Activated naive CD4-positive, alpha-beta T cell (primary cell): ENCODE measurements at places on chromosomes 4 and X.

GRCh38 chr4:58653251-58653650 lies 1543.1 kb upstream of the IGFBP7 start:
- no peak for DNase-seq

GRCh38 chrX:109312757-109313156 lies 169.1 kb downstream of the GUCY2F start:
- DNase-seq: no peak

DNA sequence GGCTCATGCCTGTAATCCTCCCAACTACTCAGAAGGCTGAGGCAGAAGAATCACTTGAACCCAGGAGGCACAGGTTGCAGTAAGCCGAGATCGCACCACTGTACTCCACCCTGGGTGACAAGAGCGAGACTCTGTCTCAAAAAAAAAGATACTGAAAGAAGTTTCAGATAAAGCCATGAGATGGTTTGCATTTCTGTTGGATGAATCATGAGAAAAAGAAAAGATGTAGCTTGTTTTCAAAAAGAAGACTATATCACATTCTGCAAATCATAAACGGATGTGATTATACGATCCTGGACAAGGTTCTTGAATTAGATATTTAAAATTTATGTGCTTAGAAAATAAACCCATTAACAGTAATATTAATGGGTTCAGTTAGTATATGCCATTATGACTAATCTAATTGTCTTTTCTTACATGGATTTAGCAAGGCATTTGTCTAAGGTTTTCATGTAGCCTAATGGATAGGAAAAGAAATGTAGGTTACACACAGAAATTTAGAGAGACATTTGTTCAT lies 345.9 kb downstream of the SLC7A11 start:
- DNase-seq: no peak

GRCh38 chr4:147101678-147102077 lies 156.0 kb upstream of the TTC29 start:
- no peak for DNase-seq

DNA sequence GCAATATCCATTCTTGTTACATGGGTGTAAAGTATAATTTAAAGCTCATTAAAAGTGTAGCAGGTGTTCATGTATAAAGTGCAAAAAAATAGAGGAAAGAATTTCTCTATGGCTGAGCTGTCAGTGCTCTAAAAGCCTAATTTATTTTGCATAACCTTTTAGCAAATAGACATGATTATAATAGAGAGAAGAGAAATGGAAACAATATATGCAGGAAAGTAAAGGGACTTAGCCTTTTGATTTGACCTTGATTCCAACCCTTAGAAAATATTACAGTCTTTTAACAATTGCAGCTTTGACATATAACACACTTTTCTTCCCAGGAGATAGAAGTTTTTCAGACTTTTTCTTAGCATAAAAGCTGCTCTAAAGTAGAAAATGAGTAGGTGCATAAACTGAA lies 978.3 kb downstream of the PCDH18 start:
- no peak for DNase-seq

DNA sequence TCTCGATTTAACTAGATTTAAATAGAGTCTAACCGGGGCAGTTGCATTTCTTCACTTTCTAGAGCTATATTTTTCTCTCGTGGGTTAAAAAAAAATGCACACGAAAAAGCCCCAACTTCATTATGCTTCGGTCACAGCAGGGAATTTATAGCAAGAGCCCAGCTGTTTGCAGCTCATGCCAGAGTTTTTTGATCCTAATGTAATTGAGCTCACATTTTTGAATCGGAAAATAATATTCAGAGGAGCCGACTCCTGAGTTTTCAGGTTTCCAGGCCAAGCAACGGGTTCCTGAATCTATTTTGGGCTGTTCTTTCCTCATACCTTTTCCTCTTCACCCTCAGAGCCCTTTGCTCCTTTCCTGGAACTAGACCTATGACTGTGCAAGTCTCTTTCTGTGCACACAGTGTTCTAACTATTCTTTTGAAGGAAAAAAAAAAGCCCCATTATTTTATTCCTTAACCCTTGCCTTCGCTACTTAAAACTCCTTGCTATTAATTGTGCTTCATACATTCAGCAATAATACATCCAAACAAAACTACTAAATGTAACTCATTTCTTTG lies 27.5 kb upstream of the ESX1 start:
- DNase-seq: no peak

DNA sequence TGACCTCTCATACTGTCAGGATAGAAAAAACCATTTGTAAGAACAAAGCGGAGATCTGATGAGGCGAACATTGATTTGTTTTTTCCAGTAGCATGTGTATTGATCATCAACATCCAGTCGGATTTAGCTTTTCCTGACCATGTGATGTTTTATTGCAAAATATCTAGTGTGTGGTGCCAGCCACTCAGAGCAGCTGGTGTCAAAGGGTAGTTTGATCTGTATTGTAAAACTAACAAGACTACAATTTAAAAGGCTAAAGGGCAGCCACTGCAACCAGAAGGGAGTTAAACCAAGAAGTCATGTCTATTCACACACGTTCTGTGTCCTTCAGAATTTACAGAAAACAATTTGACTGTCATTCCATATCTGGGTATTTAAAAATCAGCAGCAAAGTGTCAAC lies 719.0 kb upstream of the FRG1 start:
- DNase-seq: no peak

GRCh38 chr4:52376132-52376704 lies 282.9 kb downstream of the USP46 start:
- DNase-seq: no peak

- no peak for DNase-seq
Observed at GRCh38 chr4:164383058-164383357, 370.9 kb upstream of the SMIM31 start.

DNA sequence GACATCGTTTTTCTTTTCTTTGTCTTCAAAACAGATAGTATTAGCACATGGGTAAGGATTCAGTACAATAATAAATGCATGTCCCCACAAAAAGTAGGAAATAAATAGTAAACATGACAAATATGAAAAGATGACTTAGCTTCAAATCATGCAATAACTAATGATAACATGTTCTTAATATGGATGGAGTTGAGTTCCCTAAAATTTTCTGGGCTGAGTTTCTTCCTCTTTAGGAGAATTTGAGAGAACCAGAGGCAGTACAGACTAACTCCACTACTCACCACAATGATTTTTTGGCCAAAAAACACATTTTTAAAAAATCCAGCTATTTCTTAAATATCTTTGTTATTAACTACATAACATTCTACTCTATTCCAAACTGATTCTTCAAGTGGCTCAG lies 432.3 kb upstream of the HS3ST1 start:
- DNase-seq: no peak

GRCh38 chr4:100299046-100299840 lies 109.0 kb upstream of the DDIT4L start:
- DNase-seq: no peak

- DNase-seq: no peak
Observed at GRCh38 chr4:120327276-120327675, 260.6 kb upstream of the MAD2L1 start.

- DNase-seq: no peak
Observed at GRCh38 chrX:49067285-49068120, 6.3 kb downstream of the PRAF2 start.

- no peak for DNase-seq
Observed at GRCh38 chr4:37664696-37665095, 21.5 kb downstream of the RELL1 start.

- DNase-seq: no peak
Observed at GRCh38 chrX:17242470-17242869, 132.5 kb upstream of the NHS start.

DNA sequence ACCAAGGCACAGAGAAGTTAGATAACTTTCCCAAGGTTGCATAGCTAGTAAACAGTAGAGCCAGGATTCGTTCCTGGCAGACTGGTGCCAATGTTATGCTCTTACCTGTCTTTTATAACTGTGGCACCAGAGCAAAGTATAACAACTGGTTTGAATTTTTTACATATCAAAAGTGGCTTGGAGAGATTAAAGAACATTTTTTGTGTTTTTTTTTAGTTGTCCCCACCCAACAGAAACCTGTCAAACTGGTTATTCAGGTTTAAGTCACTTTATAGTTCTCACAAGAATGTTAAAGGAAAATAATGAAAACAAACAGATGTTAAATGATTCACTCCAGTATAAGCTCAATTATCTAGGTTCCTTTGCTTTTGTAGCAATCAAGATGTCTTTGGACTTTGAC lies 15.6 kb upstream of the FAM47E start:
- no peak for DNase-seq

- DNase-seq: no peak
Observed at GRCh38 chrX:24805201-24805600, 111.5 kb downstream of the POLA1 start.

DNA sequence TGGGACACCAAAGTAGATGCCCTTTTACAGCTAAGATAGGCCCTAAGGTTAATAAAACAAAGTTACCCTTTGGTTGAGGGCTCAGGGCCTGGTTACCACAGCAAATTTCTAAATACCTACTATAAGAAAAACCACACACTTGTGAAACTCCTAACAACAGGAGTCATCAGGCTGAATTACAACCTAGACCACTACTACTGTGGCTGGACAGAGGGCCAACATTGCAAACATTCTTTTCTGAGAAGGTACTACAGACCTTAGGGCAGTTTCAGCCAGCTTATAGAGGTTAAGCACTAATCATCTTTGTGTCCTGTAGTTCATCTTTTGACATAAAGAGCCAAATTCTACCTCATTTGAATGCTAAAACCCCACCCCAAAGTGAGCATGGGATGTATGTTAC lies 504.0 kb downstream of the RAPGEF2 start:
- no peak for DNase-seq

DNA sequence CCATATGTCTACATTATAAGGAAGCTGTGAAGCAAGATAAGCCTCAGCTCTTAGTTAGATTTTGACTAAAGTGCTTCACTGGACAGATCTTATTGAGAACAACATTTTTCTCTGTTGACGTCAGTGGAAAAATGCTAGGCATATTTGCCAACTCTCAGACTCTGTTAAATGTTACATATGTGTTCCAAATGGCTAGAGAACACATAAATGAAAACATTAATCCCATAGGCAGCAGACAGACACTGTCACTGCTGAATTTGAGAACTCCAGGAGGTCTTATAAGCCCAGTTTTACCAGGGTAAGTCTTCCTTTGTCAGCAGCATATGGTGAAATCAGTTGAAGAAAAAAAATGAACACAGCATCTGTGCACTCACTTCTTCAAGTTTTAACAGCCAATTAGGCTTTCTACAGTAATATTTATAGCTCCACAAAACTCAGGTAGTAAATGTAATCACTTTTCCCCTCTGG lies 186.9 kb downstream of the CAMK2D start:
- DNase-seq: no peak

DNA sequence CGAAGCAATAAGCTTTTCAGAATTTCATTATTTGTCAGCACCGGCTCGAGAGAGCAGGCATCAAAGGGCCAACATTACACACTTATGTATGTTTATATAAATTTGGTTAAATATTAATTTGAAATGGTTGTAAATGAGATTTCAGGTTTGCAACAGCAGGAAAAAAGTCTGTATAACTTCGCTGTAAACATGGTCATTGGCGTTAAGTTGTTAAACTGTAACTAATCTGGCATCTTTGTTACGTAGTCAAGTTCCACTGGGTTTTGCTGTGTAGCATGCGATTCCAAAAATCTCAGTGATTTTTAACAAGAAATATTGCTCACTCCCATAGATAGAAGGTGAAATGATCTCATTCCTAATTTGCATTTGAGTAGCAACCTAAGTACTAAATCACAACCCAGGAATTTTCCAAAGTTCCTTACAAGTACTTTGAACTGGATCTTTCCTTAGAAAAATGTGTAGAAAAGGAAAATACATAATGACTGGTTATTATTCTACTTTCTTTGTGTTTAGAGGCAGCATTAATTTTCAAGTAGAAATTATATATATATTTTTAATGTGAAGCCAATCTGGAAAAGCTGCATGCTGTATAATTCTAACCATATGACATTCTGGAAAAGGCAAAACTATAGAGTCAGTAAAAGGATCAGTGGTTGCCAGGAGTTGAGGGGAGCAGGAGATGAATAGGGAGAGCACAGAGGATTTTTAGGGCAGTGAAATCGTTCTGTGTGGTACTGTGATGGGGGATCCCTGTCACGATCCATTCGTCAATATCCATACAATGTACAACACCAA lies 222.1 kb downstream of the CBR4 start:
- no peak for DNase-seq

GRCh38 chr4:148415500-148415899 lies 26.7 kb downstream of the NR3C2 start:
- no peak for DNase-seq

GRCh38 chrX:7926914-7927258 lies 327 bp downstream of the PNPLA4 start:
- DNase-seq: no peak

GRCh38 chr4:6333301-6334202 lies 63.9 kb downstream of the WFS1 start:
- no peak for DNase-seq

GRCh38 chr4:122107680-122108079 lies 44.5 kb upstream of the BLTP1 start:
- DNase-seq: no peak

DNA sequence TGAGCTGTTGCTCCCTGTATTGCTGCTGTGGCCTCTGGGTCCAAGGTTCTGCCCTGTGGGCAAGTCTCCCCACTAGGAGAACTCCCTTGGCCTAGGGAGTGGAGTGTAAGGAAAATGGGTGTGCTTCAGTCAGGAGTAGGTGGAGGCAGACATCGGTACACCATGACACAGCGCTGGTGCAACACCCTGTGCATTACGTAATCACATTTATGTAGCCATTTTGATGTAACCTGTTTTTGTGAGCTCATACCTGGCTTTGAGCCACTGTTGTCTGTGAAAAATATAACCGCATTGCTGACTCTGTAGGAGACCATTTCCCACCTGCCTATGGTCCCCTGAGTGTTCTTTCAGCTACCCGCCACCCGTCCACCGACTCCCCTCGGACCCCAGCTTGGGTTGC lies 700.5 kb upstream of the AGA start:
- no peak for DNase-seq

DNA sequence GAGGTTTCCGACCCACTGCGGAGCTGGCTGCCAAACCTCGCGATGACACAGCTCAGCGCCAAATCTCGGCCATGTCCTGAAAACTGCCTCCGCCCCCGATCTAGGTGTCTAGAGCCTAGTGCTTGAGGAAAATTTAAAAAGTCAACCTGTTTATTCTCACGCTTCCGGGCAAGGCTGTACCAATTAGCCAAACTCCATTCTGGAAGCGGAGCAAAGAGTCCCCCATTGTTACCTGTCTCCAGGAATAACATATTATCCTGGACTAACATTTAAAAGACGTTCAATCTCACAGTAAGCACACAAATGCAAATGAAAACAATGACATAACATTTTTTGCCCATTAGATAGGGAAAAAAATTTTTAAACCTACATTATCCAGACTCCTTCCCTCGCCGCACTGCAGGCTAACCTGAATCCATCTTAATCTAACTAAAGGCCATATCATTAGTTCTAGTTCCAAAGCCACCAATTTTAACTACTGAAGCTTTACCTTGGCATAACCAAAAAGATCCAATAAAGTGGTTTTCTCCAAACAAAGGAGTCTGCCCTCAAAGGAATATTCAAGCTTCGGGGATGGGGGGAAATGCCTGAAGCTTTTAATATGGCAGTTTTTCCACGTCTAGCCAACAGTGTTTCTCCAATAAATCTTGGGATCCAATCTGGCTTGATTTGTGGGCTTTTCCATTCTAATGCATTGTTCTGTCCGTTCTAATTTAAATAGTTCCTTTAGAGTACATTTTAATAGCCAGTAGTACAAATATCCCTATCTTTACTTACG lies 1.9 kb downstream of the HUWE1 start:
- no peak for DNase-seq

GRCh38 chr4:170270628-170271027 lies 180.9 kb upstream of the AADAT start:
- no peak for DNase-seq

GRCh38 chr4:7647186-7647585 lies 212.5 kb upstream of the PSAPL1 start:
- DNase-seq: no peak

- DNase-seq: no peak
Observed at GRCh38 chrX:39418254-39418704, 617.0 kb downstream of the MID1IP1 start.
